ENCODE measurements at places on chromosomes 5 and 9.

DNA sequence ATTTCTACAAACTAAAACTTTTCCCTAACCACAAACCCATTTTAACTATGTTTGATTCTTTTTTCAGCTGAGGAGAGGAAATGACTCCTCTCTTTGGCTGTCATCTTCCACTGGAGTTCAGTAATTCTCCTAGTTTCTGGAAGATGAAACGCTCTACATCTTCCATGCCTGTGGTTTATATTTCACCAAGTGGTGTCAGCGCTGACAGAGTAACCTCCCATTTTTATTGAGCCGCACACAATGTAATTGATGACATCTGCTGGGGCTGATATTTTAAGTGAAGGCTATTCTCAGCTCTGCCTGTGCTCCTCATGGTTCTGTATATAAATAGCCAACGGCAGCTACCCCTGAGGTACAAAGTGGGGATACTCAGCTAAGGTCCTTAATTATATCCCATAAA is 234.6 kb downstream of the SPOCK1 start:
- no peak for DNase-seq

GRCh38 chr9:100397529-100398266 is 29.2 kb upstream of the MSANTD3 start:
- no peak for DNase-seq

GRCh38 chr9:115799734-115800133 is 353.9 kb upstream of the PAPPA start:
- no peak for DNase-seq

GRCh38 chr5:34655354-34655991 is 655 bp upstream of the RAI14 start:
- peak; percentile 30 for DNase-seq

GRCh38 chr9:109493648-109494047 is 4.5 kb downstream of the PTPN3 start:
- DNase-seq = no peak

- DNase-seq = no peak
Observed at GRCh38 chr5:179217356-179217755, 127.9 kb downstream of the ADAMTS2 start.

GRCh38 chr9:83271665-83272071 is 208.7 kb upstream of the RASEF start:
- no peak for DNase-seq

DNA sequence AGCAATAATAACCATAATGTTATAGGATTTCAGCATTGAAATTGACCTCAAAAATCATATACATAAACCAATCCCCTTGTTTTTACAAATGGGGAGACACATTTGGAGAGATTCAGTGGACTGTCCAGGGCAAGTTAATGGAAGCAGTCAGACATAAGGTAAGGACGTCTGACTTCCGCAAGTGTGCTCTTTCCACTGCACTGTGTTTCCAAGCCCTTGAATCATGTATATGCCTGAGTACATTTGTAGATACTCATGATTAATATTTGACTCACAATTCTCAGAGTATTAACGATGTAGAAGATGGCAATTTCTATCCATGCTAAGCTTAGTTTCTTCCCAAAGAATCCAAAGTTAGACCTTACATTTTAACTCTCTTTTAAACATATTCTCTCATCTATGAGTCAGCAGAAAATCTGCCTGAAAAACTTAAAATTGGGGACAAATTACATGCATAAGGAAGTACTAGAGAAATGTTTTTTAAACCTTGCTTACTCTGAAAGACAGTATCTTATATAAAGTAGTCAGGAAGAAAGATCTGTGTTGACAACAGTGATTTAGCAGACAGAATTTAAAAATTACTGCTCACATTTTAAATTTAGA is 165.3 kb downstream of the NFIB start:
- DNase-seq = no peak

DNA sequence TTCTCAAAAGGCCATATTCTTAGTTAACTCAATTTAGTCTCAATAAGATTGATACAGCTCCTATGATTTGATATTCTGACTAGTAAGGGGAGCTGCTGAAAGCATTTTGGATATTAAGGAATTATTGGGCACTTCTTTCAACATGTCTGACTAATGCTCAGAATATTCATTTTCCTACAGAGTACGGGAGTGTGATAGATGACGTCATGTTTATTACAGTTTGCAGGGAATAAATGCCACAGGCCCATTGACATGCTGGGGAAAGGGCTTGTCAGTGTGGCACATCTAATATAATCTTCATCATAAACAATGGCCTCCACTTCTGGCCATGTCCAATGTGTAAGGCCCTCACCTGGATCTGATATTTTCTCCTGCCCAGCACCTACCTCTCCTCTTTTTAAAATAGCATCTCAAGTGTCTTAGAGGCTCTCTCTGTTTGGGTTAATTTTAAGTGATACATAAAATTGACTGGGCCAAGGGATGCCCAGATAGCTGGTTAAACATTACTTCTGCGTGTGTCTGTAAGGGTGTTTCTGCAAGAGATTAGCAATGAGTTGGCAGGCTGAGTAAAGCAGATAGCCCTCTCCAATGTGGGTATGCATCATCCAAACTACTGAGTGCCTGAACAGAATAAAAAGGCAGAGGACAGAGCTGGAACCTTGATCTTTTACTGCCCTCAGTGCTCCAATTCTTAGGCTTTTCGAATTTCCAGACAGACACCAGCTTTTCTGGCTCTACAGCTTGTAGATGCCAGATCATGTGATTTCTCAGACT is 99.3 kb downstream of the SLC24A2 start:
- DNase-seq = no peak

DNA sequence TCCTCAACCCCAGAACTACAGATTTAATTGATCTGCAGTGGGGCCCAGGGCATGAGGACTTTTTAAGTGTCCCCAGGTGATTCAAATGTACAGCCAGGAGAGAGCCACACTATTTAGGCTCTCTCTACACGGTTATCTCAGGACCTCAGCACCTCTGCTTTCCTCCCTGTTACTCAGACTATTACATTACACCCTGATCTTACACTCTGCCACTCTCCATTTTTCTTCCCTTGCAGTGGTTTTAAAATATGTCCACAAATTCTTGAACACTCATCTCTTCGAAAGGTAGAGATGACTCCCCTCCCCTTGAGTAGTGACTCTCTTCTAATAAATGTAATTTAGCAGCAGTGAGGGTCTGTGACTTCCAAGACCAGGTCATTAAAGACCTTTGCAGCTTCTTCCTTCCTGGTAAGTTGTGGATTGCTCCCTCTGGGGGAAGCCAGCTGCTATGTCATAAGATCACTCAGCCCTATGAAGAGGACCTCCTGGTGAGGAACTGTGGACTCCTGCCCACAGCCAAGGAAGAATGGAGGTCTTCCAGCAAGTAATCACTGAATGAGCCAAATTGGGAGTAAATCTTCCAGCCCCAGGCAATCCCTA is 87.5 kb upstream of the SSBP2 start:
- DNase-seq = peak; percentile 38

DNA sequence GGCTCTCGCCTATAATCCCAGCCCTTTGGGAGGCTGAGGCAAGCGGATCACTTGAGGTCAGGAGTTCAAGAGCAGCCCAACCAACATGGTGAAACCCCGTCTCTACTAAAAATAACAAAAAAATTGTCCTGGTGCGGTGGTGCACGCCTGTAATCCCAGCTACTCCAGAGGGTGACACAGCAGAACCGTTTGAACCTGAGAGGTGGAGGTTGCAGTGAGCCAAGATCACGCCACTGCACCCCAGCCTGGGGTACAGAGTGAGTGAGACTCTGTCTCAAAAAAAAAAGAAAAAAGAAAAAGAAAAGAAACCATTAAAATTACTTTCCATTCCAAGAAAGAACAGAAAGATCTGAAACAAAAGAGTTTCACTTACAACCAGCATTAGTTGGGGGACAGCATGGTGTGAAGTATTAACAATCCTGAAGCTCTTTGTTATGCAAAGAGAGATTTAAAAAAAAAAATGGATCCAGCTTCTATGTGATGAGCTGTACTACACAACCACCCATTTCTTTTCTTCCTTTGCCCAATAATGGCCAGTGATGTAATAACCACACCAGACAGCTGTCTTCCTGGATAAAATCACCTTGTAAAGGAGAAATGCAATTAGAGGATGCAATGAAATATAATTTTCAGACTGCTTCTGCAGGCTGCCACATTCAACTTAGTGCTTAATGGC is 76.9 kb downstream of the MED27 start:
- no peak for DNase-seq

DNA sequence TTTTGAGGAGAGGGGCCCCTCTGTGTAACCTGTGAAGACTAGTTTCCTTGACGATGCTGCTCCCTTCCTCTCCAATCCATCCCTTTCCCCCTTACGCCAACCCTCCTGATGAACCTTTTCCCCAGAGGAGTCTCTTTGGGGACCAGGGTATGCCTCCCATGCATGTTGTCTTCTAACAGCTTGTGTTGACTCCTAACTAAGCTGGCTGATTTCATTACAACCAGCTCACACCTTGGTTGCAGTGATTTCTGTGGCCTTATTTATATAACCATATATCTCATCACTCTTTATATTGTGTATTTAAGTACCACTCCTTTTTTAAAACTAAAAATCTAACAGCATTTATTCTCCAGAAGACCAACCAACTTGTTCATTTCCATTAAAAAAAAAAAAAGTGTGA is 42.5 kb downstream of the SFXN1 start:
- DNase-seq = no peak

DNA sequence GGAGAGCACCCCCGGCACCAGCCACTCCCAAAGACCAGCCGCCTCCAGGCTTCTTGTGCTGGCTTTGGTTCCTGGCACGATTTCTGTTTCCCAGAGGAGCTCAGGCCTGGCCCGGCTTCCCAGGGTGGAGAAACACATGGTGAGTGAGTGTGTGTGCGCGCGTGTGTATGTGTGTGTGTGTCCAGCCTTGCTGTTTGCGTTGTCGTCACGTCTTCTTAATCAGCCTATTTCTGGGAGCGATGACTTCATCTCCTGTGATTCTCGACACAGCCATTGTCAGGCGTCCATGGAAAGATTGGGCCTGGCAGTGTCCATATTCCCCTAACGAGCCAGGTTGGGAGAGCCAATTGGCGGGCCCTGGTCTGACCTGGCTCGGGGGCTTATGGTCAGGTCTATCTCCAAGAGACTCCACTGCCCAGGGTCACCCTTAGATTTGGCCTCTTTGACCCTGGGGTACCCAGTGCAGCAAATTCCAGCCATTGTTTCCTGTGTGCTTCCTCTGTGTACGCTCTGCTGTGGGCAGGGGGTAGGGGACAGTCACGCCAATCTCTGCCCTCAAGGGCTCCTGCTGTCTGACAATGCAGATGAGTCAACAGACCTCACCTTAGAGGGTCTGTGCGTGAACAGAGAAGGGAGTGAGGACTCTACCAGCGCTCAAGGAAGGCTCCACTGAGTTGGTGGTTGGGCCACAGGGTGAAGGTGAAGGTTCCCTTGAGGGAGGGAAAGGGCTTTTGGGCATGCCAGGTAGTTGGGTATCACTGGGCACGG is 73.8 kb downstream of the DAB2IP start:
- DNase-seq = no peak

GRCh38 chr5:116566251-116566650 is 8.4 kb downstream of the SEMA6A start:
- no peak for DNase-seq

DNA sequence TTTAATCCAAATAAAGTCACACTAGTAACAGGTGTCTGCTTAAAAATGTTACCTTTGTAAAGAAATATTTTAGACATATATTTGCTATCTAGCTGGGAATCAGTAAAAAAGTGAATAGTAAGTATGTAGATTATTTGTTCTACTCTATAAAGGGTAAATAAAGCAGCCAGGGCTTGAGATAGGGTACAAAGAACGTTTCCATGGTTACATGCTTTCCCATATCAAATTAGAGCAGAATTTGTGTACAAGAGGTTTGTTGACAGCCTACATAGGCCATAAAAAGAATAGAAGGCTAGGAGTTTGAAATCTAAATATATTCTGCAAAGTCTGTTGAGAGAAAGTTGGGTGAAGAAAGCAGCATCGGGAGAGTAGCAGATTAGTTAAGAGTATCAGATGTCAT is 160.9 kb upstream of the POU5F2 start:
- DNase-seq = no peak

- DNase-seq = no peak
Observed at GRCh38 chr5:153358315-153358976, 132.0 kb upstream of the GRIA1 start.

- DNase-seq = peak; percentile 20
Observed at GRCh38 chr5:50958852-50959457, 292.5 kb downstream of the PARP8 start.

GRCh38 chr9:33443047-33443446 is 4.3 kb downstream of the AQP3 start:
- no peak for DNase-seq

DNA sequence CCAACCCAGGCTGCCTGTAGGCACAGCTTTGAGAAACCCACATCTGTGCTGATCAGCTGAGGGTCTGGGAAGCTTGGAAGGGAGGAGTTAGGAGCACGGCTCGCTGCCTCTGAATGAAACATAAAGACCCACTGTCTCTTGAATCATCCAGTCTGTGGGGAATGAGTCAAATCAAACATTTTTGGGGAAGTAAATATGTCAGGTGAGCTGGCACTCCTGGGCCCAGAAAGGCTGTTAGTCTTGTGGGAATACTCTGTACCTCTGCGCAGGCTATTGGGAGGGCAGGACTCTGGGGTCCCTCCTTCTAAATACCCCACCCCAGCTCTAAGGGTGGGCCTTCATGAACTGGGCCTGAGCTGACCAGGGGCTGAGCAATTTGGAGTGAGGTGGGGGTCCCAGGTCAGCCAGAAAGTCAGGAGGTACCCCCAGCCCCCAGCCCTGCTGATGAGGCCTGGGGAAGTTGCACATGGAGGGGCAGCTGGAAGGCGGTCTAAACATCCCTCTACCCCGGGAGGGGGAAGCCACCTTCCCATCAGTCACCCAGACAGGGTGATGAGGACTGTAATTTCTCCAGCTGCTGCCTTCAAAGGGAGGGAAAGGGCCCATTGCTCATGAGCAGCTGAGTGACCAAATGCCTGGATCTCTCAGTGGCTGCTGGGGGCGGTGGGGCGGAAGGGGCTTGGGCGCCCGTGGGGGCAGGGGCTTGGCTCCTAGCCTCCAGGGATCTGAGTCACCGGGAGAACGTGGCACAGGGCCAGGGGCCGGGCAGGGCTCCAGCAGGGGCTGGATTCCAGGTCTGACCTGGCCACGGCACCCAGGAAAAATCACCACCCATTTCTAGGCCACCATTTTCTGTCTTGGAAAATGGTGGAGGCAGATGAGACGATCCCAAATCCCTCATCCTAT is 10.8 kb downstream of the FIBCD1 start:
- DNase-seq = no peak

GRCh38 chr9:73412874-73413273 is 261.2 kb downstream of the ANXA1 start:
- DNase-seq = no peak

GRCh38 chr9:111038331-111039230 is at the start of gene LPAR1:
Gene LPAR1 (minus strand): TSS chr9:111038470. CDS start chr9:110972117, 66,353 bp downstream.
- DNase-seq = no peak

Data from CD4-positive, alpha-beta T cell treated with Interleukin-15 for 4 hours (primary cell).